Stimulated activated memory B cell treated with anti-CD40 and anti-IgM and Interleukin-4, amounts not matched to agents 10 μg/mL and 1 μg/mL and 100 μg/mL, for 72 hours (primary cell): ENCODE measurements at places on chromosomes 11 and 22.

GRCh38 chr11:44658506-44658850, 68.3 kb upstream of the TSPAN18 start:
- ATAC-seq, result no peak

- ATAC-seq, result no peak
Observed at GRCh38 chr11:118881228-118881627, 2.5 kb upstream of the CXCR5 start.

DNA sequence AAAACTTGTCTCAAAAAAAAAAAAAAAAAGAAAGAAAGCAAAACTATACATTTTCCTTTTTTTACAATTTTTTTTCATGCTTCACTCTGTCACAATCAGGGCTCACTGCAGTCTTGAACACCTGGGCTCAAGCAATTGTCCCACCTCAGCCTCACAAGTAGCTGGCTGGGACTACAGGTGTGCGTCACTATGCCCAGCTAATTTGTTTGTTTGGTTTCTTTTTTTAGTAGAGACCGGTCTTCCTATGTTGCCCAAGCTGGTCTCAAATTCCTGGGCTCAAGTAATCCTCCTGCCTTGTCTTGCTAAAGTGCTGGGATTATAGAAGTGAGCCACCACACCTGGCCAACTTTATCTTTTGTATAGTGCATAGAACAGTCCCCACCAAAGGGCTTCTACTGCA, 15.0 kb upstream of the CXCR5 start:
- no peak for ATAC-seq

DNA sequence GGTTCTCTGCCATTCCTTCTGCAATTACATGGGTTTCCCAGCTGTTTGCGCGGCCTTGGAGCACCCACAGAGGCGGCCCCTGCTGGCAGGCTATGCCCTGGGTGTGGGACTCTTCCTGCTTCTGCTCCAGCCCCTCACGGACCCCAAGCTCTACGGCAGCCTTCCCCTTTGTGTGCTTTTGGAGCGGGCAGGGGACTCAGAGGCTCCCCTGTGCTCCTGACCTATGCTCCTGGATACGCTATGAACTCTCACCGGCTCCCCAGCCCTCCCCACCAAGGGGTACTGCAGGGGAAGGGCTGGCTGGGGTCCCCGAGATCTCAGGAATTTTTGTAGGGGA, 2.6 kb downstream of the RCE1 start:
- ATAC-seq, result no peak

- peak; percentile 89 for ATAC-seq
Observed at GRCh38 chr11:118448294-118448693, 12.0 kb downstream of the KMT2A start.

- ATAC-seq, result no peak
Observed at GRCh38 chr11:122772945-122773344, 65.4 kb upstream of the CRTAM start.

DNA sequence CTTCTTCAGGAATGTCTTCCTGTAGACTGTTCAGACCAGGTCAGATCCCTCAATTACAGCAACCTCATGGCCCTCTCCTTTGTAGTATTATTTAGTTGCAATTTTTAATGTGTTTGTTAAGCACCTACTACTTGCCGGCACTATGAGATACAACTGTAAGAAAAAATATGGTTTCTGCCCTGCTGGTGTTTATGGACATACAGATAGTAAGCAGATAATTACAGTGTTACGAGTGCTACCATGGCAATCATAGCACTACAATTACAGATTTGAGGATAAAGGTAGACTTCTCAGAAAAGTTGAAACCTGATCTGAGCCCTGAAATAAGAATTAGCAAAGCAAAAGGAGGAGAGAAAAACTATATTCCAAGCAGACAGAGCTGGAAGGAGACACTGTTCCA, 2.8 kb downstream of the LRRC51 start:
- no peak for ATAC-seq

GRCh38 chr11:104944076-104944475, 24.3 kb downstream of the CASP4 start:
- no peak for ATAC-seq

DNA sequence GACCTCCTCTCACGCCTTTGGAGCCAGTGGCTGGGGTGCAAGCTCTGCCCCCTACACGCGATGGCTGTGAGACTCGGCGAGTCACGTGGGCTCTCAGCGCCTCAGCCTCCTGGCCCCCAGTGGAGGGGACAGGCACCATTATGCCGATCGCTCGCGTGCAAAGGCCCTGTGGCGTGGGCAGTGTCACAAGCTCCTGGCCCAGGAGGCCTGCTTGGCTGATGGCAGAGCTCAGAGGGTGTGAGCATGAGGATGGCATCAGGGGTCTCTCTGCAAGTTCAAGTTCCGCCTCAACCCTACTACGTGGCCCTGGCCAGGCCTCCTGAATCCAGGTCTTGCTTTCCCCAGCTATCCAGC, 90.8 kb upstream of the KCNQ1OT1 start:
- ATAC-seq, result no peak

GRCh38 chr11:72041364-72042063, 38.8 kb downstream of the NUMA1 start:
- peak; percentile 61 for ATAC-seq

DNA sequence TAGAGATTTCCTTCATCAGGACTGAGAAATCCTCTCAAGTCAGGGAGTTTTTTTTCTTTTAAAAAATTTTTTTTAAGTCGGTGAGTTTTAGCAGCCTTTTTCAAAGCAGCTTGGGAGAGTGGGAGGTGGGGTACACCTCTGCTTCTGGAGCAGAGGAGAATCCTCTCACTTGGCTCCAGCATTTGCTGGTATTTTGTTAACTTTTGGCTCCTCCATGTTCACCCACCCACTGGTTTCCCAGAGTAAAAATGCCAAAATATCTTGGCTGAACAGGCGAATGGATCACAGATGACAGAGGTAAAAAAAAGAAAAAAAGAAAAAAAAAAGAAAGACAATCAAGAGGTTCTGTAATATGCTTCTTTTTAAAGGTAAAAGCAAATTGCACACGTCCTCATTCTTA, 68.0 kb downstream of the GAB2 start:
- no peak for ATAC-seq

DNA sequence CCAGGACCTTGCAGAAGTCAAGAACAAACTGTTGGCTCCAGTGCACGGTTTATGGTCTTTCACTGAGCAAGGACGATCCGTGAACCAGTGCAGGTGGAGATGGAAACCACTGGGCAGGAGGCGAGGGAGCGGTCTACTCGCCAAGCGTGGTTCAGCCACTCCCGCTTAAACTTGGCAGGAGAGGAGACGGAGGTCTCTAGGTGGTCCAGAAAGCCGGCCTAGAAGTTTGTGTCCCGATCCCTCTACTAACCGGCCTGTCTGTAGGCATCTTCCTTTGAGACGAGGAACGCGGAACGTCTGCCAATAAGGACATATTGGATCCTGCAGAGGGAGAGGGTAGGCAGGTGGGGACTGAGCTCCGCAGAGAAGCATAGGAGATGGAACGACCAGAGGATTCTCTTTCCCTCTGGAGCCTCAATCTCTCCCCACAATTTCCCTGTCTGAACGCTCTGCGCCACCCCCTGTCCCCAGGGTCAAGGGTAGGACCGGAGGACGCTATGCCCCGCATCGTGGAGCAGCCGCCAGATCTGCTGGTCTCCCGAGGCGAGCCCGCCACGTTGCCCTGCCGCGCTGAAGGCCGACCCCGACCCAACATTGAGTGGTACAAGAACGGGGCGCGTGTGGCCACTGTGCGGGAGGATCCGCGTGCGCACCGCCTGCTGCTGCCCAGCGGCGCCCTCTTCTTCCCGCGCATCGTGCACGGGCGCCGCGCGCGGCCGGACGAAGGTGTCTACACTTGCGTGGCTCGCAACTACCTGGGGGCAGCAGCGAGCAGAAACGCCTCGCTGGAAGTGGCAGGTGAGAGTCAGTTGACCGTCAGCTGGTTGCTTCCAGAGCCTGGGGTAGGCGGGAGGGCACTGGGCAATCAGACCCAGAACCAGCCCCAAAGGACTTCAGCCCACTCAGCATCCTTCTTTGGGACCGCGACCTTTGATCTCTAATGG, 3.4 kb downstream of the ROBO3 start:
- no peak for ATAC-seq

- no peak for ATAC-seq
Observed at GRCh38 chr11:48056325-48057183, 76.2 kb downstream of the PTPRJ start.

DNA sequence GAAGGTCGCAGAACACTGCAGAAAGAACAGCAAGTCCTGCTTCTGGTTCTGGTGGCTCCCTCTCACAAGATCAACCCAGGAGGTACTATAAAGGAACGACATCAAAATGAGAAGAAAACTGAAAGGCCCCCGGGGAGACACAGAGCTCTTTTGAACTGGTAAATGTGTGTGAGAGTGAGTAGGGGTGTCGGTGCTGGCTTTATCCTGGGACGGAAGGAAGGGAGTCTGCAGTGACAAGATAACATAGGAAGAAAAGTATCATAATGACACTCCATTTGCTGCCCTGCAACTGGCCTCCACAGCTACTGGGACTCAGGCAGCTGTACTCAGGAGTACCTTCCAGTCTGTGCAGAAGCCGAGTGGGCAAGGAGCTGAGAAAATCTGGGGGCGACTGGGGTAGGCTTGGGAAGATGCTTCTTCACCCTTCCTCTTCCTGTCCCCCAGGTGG, 60.9 kb downstream of the ENTHD1 start:
- no peak for ATAC-seq

DNA sequence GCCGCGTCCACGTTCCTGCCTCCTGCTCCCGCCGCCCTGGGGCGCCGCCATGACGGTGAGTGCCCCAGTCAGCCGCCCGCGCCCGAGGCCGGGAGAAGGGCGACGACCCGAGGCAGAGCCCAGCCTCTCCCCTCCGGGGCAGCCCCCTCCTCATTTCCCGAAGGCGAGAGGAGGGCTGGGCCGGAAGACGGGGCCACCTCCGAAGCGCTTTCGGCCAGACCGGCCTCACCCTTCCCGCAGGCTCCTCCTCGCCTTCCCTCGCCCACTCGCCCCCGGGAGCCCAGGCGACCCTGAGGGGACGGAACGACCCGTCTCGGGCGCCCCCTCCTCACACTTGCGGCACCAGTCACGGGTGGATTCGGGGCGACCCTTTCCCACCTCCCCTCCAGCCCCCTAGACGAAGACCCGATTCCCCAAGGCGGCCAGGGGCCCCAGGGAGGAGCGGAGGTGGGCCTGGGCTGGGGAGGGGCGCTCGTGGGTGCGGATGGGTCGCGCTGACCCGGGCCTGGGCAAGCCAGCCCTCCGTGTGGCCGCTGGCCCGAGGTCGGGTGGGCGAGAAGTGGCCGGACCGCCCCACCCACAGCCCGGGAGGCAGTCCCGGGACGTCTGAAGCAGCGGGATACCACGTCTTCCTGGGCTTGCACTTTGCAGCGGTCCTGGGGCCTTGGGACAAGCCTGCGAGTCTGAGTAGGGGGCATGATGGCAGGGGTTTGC, 49.7 kb downstream of the TRIOBP start:
- peak; percentile 54 for ATAC-seq

- no peak for ATAC-seq
Observed at GRCh38 chr11:125376117-125376516, 119.9 kb downstream of the FEZ1 start.

- ATAC-seq, result no peak
Observed at GRCh38 chr11:20041499-20041898, 118.8 kb downstream of the DBX1 start.

GRCh38 chr22:37222440-37222971, 10.2 kb upstream of the SSTR3 start:
- no peak for ATAC-seq

DNA sequence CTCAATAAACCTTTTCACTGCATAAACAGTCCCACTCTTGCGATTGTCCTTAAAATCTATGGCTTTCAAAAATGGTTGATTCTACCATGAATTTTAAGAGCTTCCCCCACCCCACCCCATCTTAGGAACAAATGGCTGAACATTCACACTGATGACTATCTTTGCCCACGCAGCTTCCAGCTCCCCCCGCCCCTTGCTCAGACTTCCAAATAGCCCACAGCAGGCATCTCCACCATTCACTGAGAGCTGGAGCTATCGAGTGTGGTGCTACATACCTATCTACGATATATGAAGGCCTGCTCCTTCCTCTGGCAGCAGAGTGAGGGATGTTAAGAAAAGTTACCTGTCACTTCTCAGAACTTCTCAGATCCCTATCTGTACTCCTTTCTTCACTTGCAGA, 26.7 kb downstream of the EIF3F start:
- no peak for ATAC-seq

GRCh38 chr11:121494355-121495099, 41.8 kb upstream of the SORL1-AS1 start:
- peak; percentile 71 for ATAC-seq

GRCh38 chr11:130520271-130520671, 71.8 kb downstream of the ADAMTS15 start:
- no peak for ATAC-seq

DNA sequence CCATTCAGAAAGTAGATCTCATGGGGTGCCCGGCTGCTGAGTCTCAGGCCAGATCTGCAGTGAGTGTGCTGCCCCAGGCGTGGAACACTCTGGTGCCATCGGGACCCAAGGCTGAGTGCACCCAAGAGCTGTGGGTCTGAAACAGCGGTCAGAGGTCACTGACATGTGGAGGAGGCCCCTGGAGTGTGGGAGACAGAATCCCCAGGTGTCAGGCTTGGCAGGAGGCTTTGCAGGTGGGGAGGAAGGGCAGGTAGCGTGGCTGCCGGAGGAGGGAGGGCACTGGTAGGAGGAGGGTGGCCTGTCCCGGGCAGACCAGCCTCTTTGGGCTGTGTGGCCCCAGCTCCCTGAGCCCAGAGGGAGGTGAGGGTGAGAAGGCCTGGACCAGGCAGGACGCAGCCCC, 31.7 kb upstream of the KRTAP5-6 start:
- ATAC-seq, result no peak

DNA sequence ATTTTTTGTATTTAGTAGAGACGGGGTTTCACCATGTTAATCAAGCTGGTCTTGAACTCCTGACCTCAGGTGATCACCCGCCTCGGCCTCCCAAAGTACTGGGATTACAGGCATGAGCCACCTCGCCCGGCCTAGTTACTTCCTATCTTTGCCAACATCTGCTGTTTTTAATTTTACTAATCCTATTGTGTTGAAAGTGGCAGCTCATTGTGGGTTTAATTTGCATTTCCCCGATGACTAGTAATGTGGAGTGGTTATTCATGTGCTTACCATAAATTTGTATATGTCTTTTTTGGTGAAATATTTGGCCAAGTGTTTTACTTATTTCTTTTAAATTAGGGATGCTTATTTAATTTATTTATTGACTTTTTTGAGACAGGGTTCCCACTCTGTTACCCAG, 74.2 kb upstream of the SLC25A18 start:
- ATAC-seq, result no peak

DNA sequence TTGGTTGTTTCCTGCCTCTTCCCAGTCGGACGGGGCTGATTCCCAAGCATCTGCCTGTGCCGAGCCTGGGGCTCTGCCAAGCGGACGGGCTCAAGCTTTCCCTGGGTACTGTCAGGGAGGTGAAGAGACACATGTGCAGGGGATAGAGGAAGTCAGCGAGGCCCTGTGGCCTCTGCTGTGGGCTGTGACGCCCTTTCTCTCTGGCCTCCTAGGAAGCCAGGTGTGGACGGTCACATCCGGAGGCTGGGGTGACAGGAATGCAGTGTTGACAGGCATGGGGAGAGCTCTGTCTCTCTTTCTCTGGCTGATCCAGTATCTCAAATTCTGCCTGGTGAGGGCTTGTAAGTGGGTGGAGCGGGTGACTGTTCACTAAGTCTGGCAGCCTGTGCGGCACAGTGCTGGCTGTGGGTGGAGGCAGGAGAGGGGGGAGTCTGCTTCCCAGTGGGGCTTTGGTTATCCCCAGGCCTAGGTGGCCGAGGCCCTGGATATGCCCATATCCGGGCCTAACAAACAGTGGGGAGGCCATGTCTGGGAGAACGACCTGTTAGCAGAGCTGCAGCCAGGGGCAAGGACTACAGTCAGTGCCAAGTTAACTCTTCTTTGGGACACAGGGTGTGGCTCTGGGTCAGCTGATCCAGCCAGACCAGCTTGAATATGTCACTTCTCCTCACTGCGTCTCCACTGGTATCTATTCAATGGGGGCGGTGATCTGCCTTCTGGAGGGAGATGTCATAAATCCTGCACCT, 1.9 kb downstream of the KCTD17 start:
- ATAC-seq, result no peak
